Activated CD8-positive, alpha-beta memory T cell treated with anti-CD3 and anti-CD28 coated beads for 1 hour (primary cell): ENCODE measurements at places on chromosomes 4 and X.

DNA sequence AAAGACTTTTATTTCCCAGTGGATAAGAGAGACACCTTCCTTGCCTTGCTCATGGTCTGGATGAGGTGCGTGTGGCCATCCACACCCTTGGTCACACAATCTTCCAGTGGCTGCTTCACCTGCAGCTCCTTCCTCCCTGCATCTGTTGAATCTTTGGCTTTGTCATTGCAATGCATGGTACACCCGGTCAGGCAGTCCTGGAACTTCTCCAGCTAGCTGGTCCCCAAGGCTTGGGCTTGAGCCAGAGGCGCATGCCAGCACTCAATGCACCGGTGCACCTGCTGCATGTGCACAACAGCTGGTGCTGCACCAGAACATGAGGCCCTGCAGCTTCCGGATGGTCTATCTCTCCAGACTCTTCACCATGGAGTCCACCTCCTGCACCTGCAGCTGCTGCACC is 31.7 kb downstream of the SCML1 start:
- DNase-seq = no peak

DNA sequence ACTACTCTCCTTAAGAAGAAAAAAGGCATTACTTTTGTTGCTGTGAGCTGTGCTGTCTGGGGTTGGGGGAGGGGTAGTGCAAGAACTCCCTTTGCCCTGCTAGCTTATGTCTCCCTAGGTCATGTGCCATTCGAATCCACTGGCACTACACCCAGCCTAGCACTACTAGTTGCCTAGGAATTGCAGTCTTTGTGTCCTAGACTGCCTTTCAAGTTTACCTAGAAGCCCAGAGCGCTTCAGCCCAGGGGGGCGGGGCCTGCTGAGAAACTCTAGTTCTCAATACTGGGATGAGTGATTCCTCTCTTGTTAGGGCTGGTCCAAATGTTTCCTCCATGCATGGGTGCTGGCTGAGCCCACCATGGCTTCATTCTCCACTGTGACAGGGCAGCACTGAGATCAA is 1011.5 kb downstream of the PCDH19 start:
- DNase-seq = no peak

GRCh38 chr4:89419111-89419695 is 111.6 kb upstream of the GPRIN3 start:
- no peak for DNase-seq

DNA sequence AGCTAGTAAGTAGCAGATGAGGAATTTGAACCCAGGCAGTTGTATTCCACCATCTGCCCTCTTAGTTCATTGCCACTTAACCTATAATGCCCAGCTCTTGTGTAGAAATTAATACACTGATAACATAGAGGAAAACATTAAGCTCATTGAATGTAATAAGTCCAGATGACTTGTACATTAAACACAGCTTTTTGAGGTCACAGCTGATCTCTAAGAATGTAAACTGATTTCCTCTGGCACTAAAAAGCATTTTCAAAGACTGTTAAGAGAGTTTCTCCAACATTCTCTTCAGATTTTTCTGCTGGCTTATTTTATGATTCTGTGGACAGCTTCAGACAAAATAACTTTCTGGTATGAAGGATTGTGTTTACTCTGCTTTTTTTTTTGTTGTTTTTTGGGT is 42.7 kb downstream of the HPRT1 start:
- DNase-seq = no peak

DNA sequence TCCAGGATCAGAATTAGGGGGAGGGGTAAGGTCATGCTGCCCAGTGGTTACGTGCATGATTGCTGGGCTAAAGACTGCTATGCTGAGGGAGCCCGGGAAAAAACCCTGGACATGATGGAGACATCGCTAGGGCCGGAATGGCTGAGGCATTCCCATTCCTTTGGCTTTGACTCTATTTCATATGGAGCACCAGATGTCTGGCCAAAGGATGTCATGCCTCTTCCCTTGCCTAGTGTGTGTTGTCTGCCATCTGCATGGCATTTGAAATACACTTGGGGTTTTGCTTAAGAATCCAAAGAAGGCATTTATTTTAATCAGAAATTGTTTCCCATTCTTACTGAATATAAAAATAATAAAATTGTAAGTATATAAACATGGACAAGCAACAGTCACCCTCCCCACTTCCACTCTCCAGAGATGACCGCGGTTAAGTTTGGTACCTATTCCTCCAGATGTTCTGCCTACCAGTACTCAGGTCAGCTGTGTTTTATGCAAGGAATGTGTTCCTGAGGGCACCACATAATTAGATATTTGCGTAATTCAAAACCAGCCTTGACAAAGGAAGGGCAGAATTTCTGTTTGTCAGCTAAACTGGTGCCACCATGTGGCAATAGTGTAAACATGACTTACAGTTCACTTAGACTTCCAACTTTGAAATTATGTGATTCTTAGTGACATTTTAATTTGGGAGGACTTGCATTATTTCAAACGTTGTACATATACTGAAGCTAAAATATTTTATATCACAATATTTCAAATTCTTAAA is 105.9 kb downstream of the CT47B1 start:
- no peak for DNase-seq

GRCh38 chrX:68870357-68870756 is 41.5 kb downstream of the EFNB1 start:
- DNase-seq = no peak

GRCh38 chr4:88275949-88276515 is 8.3 kb downstream of the PPM1K start:
- DNase-seq = no peak

- DNase-seq = no peak
Measured at GRCh38 chr4:76802236-76803021, 95.5 kb downstream of the SOWAHB start.

GRCh38 chrX:140157143-140157542 is 191.8 kb upstream of the CXorf66 start:
- DNase-seq = no peak

- DNase-seq = no peak
Measured at GRCh38 chr4:54607067-54607466, 50.7 kb upstream of the KIT start.

GRCh38 chrX:39946822-39947221 is 150.9 kb downstream of the BCOR start:
- no peak for DNase-seq

GRCh38 chrX:47846040-47846439 is 9.3 kb downstream of the ZNF81 start:
- DNase-seq = no peak

DNA sequence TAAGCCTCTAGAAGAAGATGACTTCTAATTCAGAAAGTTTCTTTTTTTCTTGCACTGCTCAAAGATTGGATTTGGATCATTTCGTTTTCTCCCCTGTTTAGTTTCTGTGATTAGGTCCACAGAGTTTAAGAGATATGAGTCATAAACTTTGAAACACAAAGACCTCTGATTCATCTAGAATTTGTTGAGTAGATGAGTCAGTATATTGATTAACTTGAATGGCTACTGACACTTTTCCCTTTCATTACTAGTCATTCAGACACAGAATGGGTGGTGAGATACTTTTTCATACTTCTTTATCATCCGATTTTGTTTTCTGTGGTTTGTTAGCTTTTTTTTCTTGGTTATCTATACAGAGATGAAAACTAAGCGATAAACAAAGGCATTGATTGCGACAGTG is 34.1 kb upstream of the AFF2 start:
- no peak for DNase-seq

DNA sequence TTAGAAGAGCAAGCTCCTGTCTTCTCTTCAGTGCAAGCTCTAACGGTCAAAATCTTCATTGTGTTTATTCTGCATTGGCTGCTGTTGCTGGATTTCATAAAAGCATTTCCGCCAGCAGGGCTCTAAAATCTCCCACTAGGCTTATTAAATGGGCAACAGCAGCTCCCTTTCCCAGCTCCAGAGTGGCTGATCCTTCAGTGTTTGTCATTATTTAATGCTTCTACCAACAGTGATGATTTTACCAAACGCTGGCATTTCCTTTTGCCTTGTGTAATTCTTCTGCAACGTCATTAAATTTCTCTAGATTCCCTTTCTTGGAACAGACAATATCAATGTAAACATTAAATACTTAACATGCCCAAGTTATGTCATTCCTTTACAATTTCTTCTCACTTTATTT is 20.1 kb downstream of the SLC7A11 start:
- no peak for DNase-seq

DNA sequence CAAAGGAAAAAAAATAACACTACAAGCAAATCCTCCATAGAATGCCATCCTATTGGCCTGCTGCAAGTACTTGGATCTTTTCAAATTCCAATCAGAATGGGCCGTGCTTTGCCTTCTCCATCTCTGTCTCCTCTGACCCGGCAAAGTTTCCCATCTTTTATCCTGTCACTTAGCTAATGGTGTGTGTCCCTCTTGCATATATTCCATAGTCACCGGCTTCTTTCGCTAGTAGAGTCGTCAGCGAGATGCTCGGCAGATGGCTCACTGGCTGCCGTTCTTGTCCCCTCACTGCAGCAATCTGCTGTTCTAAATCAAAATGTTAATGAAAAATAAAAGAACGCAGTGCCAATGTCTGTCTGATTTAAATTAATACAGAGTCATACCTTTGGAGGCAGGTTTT is 22.1 kb downstream of the GRIA3 start:
- no peak for DNase-seq

GRCh38 chr4:55824865-55825264 is 5.3 kb downstream of the EXOC1L start:
- no peak for DNase-seq

DNA sequence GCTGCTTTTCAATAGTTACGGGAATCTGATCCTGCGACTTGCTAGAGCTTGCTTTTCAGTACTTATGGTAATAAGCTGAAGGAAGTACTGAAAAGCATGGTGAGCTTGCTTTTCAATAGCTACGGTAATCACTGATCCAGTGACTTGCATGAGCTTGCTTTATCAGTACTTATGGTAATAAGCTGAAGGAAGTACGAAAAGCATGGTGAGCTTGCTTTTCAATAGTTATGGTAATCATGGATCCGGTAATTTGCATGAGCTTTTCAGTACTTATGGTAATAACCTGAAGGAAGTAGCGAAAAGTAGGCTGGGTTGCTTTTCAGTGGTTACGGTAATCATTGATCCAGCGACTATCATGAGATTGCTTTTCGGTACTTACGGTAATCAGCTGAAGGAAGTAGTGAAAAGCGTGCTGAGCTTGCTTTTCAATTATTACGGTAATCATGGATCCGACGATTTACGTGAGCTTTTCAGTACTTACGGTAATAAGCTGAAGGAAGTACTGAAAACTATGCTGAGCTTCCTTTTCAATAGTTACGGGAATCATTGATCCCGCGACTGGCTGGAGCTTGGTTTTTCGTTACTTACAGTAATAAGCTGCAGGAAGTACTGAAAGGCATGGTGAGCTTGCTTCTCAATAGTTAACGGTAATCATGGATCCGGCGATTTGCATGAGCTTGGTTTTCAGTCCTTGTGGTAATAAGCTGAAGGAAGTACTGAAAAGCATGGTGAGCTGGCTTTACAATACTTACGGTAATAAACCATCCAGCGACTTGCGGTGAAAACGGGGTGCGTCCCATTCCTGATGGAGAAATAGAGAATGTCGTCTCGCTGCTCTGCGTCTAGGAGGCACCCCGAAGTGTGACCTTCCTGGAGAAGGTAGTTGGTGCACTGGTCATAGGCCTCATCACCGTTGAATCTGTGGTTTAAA is 6.5 kb downstream of the CRLF2 start:
- DNase-seq = no peak

DNA sequence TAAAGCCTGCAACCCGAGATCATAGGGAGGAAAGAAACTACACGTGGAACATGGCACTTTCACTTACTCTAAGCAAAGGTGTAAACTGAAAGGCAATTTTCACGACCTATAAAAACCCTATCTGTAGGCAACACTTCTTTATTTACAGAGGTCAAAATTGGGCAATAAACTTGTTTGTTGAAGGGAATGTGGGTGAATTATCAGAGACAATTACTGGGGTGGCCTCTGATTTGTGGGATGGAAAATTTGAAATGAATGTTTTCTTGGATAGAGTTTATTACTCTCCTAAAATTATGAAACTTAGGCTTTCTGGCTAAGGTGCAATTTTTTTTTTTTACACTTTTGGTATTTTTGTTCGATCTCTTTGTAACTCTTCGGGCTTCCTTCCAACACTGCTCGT is 734.1 kb upstream of the TENM3 start:
- no peak for DNase-seq

DNA sequence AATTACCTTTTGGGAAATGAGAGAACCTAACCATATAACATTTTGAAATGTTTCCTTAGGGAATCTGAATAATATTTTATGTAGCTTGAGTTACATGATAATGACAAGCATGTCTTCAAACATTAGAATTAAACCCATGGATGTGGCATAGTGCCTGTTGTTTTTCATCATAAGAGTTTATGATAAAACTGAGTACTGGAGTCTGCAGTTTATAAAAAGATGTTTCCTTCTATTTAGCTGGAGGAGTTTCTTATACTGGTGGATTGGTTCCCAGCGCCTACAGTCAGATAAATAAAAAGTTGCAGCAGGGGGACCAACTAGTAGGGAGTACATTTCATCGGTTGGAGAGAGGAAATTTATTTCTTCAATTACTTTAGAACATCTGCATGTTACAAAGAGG is 70.1 kb upstream of the PCDH18 start:
- DNase-seq = no peak

DNA sequence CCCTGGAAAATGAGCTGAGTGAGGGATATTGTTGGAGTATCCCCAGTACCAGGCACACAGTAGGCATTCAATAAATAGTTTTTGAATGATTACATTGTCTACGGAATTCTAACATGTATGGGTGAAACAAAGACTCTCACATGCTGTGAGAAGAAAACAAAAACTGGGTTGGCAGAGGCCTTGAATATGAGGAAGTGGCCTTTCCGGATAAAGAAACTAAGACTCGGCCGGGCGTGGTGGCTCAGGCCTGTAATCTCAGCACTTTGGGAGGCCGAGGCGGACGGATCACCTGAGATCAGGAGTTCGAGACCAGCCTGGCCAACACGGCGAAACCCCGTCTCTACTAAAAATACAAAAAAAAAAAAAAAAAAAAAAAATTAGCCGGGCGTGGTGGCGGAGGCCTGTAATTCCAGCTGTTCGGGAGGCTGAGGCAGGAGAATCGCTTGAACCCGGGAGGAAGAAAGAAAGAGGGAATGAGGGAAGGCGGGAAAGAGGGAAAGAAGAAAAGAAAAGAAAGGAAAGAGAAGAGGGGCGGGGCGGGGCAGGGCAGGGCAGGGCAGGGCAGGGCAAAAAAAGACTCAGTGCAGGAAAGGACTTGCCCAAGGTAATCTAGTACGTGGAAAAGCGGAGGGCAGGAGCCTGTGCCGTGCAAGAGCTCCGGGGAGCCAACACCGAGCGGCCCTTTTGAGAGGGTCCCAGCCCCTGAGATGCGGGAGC is 689 bp upstream of the TMA16 start:
- no peak for DNase-seq

- no peak for DNase-seq
Measured at GRCh38 chr4:87211249-87211952, 9.0 kb downstream of the KLHL8 start.

- no peak for DNase-seq
Measured at GRCh38 chrX:7346021-7346420, 198.1 kb upstream of the PUDP start.

DNA sequence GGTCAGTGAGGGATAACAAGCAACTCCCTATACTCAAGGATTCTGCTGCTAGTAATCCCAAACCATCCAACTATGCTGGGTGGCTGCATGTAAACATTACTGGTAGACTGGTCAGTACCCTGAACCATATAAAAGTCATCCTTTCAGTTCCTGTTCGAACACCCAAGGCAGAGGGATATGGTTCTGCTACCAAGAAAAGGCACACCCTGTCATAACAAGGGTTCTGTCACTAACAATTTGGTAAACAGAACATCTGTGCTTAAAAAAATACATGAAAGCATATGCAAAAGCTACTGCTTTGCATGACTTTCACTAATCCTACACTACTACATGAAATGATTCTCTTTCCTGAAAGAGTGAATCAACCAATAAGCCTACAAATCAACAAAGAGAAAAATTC is 76.8 kb upstream of the MCF2 start:
- no peak for DNase-seq
